Calu3 (cell line): ENCODE measurements at places on chromosomes 6 and 20. TPM values are rescaled to one million over a fixed set of nuclear protein-coding genes. Genes with fewer than 3 reads are reported as not detected.
A peak's percentile ranks its signal among the peaks of the same experiment; 100 is the strongest.

DNA sequence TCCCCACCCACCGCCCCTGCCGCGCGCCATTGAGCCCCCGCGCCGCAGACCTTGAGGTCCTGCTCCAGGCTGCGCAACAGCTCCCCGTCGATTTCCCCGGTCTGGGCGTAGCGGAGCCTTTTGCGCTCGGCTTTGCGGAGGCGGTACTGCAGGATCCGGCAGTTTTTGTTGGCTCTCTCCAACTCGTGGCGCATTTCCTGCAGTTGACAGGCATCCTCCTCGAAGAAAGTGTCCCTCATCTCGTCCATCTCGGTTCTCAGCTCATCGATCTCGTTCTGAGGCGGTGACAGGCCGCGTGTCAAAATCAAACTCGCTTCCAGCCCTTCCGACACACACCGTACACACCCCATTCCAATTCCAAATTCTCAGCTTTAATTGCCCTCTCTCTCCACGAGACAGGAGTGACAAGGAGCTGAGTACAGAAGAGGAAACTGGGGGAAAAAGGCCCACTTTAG, 4.3 kb downstream of the MTCL3 start:
- H3K36me3 ChIP-seq: peaks cover 19% of the 10 kb centered on the region
- H3K4me1 ChIP-seq: no peaks in the 10 kb centered on the region
- peak overlapping the region; percentile 75 for H3K4me3 ChIP-seq
- DNase-seq: no peak
- H3K27me3 ChIP-seq: peaks cover 22% of the 10 kb centered on the region

- no peak for DNase-seq
- H3K27me3 ChIP-seq: no peaks in the 10 kb centered on the region
- H3K36me3 ChIP-seq: peaks cover 97% of the 10 kb centered on the region
- no peak overlapping the region for H3K27ac ChIP-seq
- H3K4me3 ChIP-seq: no peak overlapping the region
- H3K4me1 ChIP-seq: peaks cover 82% of the 10 kb centered on the region
Measured at GRCh38 chr20:38139977-38140753, 24.9 kb downstream of the TGM2 start.

DNA sequence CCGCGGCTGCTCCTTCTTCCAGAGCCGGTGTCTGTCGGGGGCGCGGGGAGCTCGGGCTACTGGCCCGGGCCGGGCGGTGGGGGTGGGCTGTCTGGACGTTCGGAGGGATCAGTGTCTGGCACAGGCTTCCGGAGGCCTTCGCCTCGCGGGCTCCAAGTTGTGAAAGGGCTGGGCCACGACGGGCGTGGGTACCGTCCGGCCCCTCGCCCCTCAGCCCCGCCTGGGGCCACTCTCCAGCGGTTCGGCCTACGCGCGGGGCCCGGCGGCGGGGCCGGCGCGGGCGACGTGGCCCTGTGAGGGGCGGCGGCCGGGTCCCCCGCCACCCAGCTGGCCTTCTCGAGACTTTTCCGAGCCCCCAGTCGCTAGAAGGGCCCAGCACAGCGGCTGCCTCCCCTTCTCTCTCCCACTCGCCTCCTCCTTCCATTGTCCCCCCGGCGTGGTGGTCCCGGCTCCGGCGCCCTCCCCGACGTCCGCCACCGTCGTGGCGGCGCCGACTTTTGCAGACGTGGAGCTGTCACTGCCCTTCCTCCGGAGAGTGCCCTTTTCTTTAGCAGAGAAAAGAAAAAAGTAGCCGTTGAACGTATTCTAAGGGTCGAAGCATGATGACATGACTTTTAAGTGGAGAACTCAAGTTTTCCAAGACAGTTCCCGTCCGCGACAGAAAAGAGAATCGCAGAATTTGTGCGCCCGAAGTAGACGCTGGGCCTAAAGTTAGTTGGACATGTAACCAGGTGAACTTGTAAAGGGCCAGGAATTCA, 571 bp downstream of the ITCH start:
- peak; percentile 20 for DNase-seq
- peak overlapping the region; percentile 84 for H3K27ac ChIP-seq
- H3K36me3 ChIP-seq: peaks cover 32% of the 10 kb centered on the region
- peaks cover 47% of the 10 kb centered on the region for H3K4me1 ChIP-seq
- H3K4me3 ChIP-seq: peak overlapping the region; percentile 76

PSMG4 gene
- 17.6 and 17.8 TPM in 2 replicates for total RNA-seq

YWHAB gene
- total RNA-seq: 377 and 384 TPM in 2 replicates

- peaks cover 44% of the 10 kb centered on the region for H3K4me1 ChIP-seq
- H3K36me3 ChIP-seq: peaks cover 67% of the 10 kb centered on the region
- H3K4me3 ChIP-seq: no peak overlapping the region
- H3K27me3 ChIP-seq: no peaks in the 10 kb centered on the region
Measured at GRCh38 chr20:44198872-44199271, 11.7 kb downstream of the OSER1 start.

DNA sequence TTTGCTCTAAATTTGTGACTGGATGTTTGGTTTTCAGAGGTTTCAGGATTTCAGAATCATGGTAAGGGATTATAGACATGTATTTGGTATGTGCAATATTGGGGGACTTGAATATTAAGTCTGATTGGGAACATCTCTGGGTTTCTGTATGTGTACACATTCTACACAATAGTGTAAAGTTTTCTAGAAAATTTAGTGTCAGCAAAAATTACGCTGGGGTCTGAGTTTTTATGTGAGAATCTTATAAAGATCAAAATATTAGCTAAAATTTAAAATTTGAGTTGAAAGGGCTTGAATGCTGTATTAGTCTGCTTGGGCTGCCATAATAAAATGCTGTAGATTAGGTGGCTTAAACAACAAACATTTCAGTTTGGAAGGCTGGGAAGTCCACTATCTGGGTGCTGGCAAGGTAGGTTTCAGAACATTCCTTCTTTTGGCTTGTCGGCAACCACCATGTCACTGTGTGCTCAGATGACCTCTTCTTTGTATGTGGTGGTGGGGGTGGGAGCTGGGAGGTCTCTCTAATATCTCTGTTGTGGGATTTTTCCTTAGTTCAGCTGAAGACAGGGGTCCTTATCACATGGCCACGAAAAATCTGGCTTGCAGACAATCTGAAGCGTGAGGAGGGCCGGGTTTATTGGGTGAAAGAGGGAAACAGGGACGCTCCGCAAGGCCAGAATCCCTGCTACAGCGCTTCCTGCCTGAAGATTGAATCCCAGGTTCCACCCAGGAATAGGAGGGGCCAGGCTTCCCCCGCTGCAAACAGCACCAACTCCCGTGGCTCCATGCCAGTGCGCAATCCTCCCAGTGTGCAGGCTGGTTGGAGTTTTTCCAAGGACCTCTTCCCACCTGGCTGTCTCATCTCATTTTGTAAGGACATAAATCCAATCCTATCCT, 299.7 kb downstream of the PLCB1 start:
- no peak overlapping the region for H3K27ac ChIP-seq
- no peak for DNase-seq
- no peaks in the 10 kb centered on the region for H3K4me1 ChIP-seq
- H3K36me3 ChIP-seq: no peaks in the 10 kb centered on the region
- H3K27me3 ChIP-seq: no peaks in the 10 kb centered on the region
- no peak overlapping the region for H3K4me3 ChIP-seq

- H3K4me3 ChIP-seq: no peak overlapping the region
- peaks cover 5% of the 10 kb centered on the region for H3K36me3 ChIP-seq
- peak overlapping the region; percentile 28 for H3K27ac ChIP-seq
- H3K4me1 ChIP-seq: peaks cover 33% of the 10 kb centered on the region
Measured at GRCh38 chr6:116444092-116444491, 17.1 kb upstream of the CALHM6 start.

RIPPLY2 gene
- total RNA-seq: 0.31 TPM in 1 of 2 replicates, not detected in the other

DNA sequence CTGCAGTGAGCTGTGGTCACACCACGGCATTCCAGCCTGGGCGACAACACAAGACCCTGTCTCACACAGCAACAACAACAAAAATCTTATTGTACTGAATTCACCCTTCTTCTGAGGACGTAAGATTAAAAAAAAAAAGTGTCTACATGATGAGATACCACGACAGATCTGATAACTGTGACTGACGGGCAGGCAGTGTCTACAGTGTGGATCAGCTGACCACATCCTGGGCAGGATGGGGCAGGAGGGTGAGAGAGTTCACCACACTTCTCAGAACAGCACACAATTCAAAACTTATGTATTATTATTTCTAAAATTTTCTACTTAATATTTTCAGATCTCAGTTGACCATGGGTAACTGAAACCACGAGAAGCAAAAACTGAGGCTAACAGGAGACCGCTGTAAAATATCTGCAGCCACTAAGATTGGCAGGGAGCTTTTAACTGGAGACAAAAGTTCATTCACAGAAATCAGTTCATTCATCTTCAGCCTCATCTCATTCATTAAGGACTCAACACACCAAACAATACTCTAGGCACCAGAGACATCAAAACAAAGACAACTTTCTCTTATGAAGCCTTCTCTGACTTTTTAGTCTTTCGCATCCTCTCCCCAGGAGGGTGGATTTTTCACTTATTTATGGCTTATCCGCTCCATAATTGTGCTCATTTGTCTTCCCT, 15.7 kb upstream of the NHSL1 start:
- no peak for DNase-seq
- H3K4me1 ChIP-seq: no peaks in the 10 kb centered on the region

GRCh38 chr6:143698759-143699429, 21.1 kb downstream of the PHACTR2 start:
- no peak overlapping the region for H3K4me3 ChIP-seq
- H3K27ac ChIP-seq: no peak overlapping the region
- no peaks in the 10 kb centered on the region for H3K27me3 ChIP-seq
- H3K4me1 ChIP-seq: no peaks in the 10 kb centered on the region
- DNase-seq: no peak
- peaks cover 2% of the 10 kb centered on the region for H3K36me3 ChIP-seq

EYA4 gene
- total RNA-seq: 38.8 and 55.1 TPM in 2 replicates

- no peaks in the 10 kb centered on the region for H3K36me3 ChIP-seq
- no peaks in the 10 kb centered on the region for H3K27me3 ChIP-seq
- no peak overlapping the region for H3K4me3 ChIP-seq
- no peak overlapping the region for H3K27ac ChIP-seq
- DNase-seq: no peak
Measured at GRCh38 chr6:4004249-4004648, 74.7 kb downstream of the FAM217A start.

DNA sequence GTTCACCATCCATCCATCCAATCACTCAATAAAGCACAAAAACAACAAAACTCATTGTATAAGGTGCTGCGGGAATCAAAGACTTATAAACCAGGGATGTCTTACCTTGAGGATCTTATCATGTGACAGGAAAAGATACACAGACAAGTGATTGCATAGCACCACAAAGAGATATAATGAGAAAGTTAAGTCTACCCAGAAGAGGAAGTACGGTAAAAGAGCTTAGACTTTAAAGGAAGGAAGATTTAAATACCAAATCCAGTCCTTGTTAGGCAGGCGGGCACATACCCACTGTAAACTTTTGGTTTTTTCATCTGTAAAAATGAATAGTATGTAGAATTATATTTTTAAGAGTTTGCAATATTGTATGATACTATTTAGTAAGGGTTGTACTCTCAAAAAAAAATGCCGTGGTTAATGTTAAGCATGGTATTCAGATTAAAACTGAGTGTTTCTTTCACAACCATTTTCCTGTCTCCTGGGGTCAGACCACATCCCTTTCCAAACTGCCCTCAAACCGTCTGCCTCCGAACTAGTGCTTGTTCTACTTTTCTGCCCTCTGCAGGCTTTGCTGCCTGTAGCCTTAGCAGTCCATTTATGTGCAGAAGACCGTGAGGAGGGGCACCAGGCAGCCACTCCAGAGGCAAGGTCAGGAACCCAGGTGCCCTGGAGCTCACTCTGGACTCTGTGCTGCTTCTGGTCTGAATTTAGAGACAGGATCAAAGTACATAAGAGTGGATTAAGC, 179.5 kb upstream of the SYNDIG1 start:
- no peaks in the 10 kb centered on the region for H3K36me3 ChIP-seq
- no peak overlapping the region for H3K4me3 ChIP-seq
- H3K27me3 ChIP-seq: no peaks in the 10 kb centered on the region
- no peak for DNase-seq
- no peak overlapping the region for H3K27ac ChIP-seq
- H3K4me1 ChIP-seq: no peaks in the 10 kb centered on the region

GRCh38 chr20:33812152-33812849, 1.2 kb downstream of the CHMP4B start:
- H3K27me3 ChIP-seq: no peaks in the 10 kb centered on the region
- DNase-seq: peak; percentile 70
- H3K4me3 ChIP-seq: peak overlapping the region; percentile 69
- H3K27ac ChIP-seq: peak overlapping the region; percentile 97
- peaks cover 50% of the 10 kb centered on the region for H3K4me1 ChIP-seq

MYH7B gene
- 0.52 and 0.73 TPM in 2 replicates for total RNA-seq

- H3K4me3 ChIP-seq: no peak overlapping the region
- peaks cover 32% of the 10 kb centered on the region for H3K4me1 ChIP-seq
- H3K36me3 ChIP-seq: no peaks in the 10 kb centered on the region
- DNase-seq: no peak
Measured at GRCh38 chr6:36742146-36742545, 44.5 kb downstream of the RAB44 start.

GSTA2 gene
- not detected in 2 replicates for total RNA-seq

MYMX gene
- not detected in 2 replicates for total RNA-seq

DNA sequence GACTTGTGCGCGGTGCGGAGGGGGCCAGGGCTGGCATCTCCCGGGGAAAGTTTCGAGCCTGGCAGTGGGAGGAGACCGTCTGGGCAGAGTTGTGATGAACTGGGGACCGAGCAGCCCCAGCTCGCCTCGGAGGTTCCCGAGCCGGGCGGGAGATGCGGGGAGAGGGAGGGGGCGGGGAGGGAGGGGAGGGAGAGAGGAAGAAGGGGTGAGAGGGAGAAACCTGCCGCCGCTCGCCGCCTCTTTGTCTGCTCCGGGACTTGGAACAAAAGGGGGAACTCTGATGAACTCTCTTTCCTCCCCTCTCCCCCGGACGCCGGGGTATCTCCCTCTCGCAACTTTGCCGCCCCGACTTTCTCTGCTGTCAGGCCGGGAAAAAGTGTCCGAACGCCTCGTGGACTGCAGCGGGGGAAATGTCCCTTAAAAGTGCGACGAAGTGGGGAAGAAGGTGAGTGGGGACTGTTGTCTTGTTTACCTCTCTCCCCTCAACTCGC, 72.7 kb downstream of the SOX4 start:
- no peak for DNase-seq
- H3K27ac ChIP-seq: no peak overlapping the region
- peaks cover 26% of the 10 kb centered on the region for H3K36me3 ChIP-seq
- H3K4me3 ChIP-seq: no peak overlapping the region

SLC22A1 gene
- 4.5 and 5.0 TPM in 2 replicates for total RNA-seq

IRF4 gene
- total RNA-seq: not detected in 2 replicates

GRCh38 chr6:157849288-157850017, 26.4 kb downstream of the SNX9 start:
- peaks cover 31% of the 10 kb centered on the region for H3K4me1 ChIP-seq
- no peak for DNase-seq
- no peaks in the 10 kb centered on the region for H3K27me3 ChIP-seq
- H3K36me3 ChIP-seq: no peaks in the 10 kb centered on the region
- H3K4me3 ChIP-seq: no peak overlapping the region

CLVS2 gene
- total RNA-seq: not detected in 2 replicates

DNA sequence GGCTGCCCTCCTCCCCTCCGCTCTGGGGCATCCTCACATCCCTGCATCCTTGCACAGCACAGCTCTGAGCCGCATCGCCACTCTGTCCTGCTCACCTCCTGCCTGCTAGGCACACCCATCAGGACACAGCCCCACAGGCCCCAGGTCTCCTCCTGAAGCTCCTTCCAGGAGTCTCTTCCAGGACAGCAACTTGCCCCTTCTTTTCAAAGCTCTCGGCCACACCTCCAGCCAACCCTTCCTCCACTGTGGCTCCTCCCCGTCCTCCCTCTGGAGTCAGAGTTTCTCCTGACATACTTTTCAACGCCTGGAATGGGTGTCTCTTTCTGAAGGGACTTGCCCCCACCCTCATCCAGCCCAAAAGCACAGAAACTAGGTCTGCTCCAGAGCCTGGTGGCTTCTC, 77.3 kb downstream of the SLC23A2 start:
- no peak overlapping the region for H3K4me3 ChIP-seq
- H3K4me1 ChIP-seq: peaks cover 16% of the 10 kb centered on the region
- H3K27me3 ChIP-seq: no peaks in the 10 kb centered on the region
- DNase-seq: no peak
